ENCODE measurements at places on chromosomes 11 and 22. TPM values are rescaled to one million over a fixed set of nuclear protein-coding genes. Genes with fewer than 3 reads are reported as not detected.

PPP2R5B gene
- total RNA-seq: 14.8 TPM

MUC6 gene
- total RNA-seq: 0.38 TPM

CDHR5 gene
- total RNA-seq: 7.1 TPM

C1QTNF5 gene
- total RNA-seq: 2.0 TPM

CCDC116 gene
- total RNA-seq: 0.21 TPM

RFPL1 gene
- total RNA-seq: not detected

PHOX2A gene
- 2.8 TPM for total RNA-seq

ARCN1 gene
- total RNA-seq: 175 TPM

RANGAP1 gene
- total RNA-seq: 98.9 TPM

AIFM3 gene
- 2.6 TPM for total RNA-seq

HEPACAM gene
- total RNA-seq: 0.43 TPM

- peak; percentile 71 for DNase-seq
Measured at GRCh38 chr11:59102259-59102765, 4.7 kb upstream of the FAM111B start.

- no peak for DNase-seq
Measured at GRCh38 chr11:36500315-36500721, 9.8 kb downstream of the TRAF6 start.

DNA sequence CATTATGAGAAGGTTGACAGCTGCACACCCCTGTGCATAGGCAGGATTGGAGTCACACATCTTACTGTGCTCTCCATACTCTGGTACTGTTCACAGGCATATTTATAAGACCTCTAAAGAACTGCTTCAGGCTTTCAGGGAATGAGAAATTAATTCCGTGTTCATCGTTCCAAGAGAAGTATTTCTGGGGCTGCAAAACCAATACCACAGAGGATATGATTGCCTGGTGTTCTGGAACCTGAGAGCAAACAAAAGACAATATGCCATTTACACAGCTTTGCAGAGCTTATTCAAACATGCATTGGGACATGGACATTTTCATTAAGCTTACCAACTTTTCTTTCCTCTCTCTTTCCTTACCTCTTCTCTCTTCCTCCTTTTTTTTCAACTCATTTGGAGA, 388.7 kb downstream of the NTM start:
- no peak for DNase-seq

DNA sequence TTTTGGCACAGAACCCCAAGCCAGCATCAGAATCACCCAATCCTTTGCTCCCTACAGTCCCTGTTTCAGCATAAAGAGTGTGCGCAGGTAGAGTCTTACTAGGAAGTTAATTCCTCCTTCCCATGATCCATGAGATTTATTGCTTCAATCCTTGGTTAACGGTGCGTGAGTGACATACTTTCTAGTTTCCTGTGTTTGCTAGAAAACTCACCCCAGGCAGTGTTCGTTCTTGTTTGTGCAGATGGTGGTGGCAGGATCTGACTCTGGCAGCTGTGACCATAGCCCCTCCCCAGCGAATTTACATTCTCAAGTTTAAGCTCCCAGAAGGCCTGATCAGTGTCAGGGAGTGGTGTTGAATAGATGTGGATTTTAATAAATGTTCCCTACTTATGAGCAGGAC, 106.7 kb upstream of the CCT8L2 start:
- DNase-seq: no peak

GRCh38 chr11:19703211-19703610, 9.4 kb upstream of the NAV2 start:
- no peak for DNase-seq

DNA sequence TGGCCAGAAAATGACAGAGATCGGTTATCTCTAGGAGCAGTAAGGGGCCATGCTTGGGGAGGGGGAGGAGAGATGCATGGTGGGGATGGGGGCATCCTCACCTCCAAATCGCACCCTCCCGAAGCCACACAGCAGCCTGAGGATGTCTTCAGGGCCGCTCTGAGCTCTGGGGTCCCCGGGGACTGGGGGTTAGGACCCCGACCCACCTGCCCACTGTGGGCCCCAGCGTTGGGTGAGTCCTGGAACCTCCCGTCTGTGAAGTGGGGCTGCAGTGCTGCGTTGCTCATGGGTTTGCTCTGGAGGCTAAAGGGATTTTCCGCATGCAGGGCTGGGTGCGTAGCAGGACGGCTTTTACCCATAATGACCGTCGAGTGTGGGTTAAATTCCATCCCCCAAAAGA, 1046.3 kb downstream of the BRD1 start:
- DNase-seq: no peak

GRCh38 chr11:34263441-34264091, 94.2 kb downstream of the ABTB2 start:
- DNase-seq: no peak

- DNase-seq: no peak
Measured at GRCh38 chr11:78350646-78351165, 66.9 kb downstream of the GAB2 start.

- DNase-seq: no peak
Measured at GRCh38 chr11:24514219-24514594, 17.4 kb downstream of the LUZP2 start.

DNA sequence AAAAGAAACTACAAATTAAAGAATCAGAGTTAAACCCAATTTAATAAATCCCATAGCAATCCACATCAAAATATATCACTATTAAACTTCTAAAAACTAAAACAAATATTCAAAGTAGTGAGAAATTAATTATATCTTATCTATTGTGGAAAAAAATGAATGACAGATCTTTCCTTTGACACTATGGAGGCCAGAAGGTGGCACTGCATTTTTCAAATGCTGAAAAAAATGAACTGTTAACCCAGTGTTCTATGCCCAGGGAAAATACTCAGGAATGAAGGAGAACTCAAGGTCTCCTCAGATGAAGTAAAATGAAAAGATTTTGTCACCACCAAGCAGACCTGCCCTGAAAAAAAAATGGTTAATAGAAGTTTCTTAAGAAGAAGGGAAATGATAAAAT, 27.7 kb downstream of the TYR start:
- DNase-seq: no peak

DNA sequence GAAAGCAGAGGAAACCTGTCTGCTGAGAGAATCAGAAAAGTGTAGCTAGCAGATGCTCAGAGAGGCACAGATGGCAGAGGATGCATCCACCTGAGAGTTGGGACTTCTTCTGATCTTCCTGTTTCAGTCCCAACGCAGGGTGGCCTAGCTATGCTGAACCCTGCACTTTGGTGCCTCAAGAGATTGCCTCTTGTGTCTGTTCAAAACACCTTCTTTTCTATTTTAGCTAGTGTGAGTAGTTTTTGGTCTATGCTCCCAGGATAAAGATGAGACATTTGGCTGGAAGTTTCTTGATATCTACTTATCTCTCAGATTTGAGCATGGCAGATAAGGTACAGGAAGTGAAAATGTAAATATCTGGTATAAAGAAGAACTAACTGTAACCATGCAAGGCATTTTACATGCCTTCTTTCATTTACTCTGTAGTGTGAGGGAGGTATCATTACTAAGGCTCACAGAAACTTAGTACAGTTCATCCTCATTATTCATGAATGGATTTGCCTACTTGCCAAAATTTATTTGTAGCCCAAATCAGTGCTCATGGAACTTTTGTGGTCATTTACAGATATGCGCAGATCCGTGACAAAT, 47.0 kb upstream of the PSMA1 start:
- DNase-seq: no peak

- DNase-seq: no peak
Measured at GRCh38 chr11:110829873-110830272, 117.6 kb upstream of the ARHGAP20 start.
